Mucosa of descending colon (tissue), 3 donors: ENCODE measurements at places on chromosomes 3 and 15. TPM values are rescaled to one million over a fixed set of nuclear protein-coding genes. Genes with fewer than 3 reads are reported as not detected.

STAB1 gene
- 51.7 TPM for total RNA-seq

ZNF502 gene
- total RNA-seq, result 7.7 TPM

KIF15 gene
- 7.6 TPM for total RNA-seq

PRR20G gene
- not detected for total RNA-seq

ABTB1 gene
- 48.7 TPM for total RNA-seq

ECE2 gene
- 0.19 TPM for total RNA-seq

TUSC7 gene
- not detected for total RNA-seq

DNA sequence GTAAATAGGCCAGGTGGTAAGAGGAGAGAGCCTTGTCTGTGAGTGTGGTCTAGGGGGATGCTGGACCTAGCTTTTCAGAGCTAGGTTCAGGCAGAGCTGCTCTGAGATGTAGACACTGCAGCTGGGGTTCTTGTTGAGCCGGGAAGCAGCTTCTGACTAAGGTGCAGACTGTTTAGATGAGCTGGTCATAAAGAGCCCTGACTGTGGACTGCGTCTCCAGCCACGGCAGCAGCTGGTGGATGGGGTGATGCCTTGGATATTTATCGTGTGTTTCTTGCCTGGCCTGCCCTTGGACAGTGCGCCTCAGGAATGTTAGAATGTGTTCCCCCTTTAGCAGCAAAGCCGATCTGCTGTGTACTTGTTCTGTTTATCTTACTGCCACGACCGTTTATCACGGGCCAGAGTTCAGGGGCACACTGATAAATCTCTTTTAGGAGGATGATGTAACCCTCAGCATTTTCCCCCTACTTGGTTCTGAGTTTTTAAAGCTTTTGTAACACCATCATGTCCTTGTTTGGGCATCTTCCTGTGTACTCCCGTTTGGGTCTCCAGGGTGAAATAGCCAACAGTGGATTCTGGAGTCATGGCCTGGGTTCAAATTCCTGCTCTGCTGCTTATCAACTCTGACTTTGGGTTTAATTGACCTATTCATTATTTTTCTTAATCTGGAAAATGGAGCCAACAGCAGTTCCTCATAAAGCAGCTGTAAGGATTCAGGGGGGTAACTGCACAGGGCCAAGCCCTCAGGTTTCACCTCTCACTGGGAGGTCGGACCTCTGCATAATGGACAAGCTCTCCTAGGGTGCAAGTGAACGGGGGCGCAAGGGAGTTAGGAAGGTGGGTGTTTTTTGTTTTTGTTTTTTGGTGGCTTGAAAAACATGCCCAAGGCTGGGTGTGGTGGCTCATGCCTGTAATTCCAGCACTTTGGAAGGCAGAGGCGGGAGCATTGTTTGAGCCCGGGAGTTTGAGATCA, 51.4 kb downstream of the FLNB start:
- DNase-seq, result peak; percentile 44

GRCh38 chr3:186990277-186990676, 60.0 kb downstream of the ST6GAL1 start:
- no peak for DNase-seq

- no peak for DNase-seq
These were observed 27.3 kb upstream of the TMCO5A start for GRCh38 chr15:37907136-37907535.

DNA sequence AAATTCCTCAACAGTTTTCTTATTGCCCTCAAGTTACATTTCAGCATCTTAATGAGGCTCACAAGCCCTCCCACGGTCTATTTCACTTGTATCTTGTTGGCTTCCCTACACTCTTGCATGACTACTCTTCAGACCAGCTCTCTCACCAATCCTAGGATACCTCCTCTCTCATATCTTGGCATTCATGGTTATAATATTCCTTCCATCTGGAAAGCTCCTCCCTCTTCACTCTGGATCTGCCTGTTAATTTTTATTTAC, 8.5 kb upstream of the CCDC80 start:
- no peak for DNase-seq

- DNase-seq, result no peak
These were observed 74.6 kb downstream of the FAM174B start for GRCh38 chr15:92580933-92581445.

DNA sequence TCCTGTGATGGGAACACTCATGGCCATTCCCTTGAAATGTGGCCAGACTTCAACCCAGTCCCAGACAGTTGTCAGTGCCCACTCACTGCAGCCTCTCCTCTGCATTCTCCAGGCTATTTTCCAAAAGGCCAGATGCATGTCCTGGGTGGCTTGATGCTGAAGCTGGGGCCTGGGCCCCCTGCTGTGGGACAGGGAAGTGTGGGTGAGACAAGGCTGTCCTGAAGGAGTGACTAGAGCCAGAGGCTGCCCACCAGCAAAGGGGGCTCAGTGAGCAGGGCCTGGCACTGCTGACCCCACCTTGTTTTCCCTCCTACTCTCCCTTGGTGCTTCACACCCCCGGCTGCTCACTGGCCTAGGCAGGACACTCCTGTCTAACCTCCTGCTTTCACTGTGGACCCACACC, 11.9 kb downstream of the CISH start:
- no peak for DNase-seq

DNA sequence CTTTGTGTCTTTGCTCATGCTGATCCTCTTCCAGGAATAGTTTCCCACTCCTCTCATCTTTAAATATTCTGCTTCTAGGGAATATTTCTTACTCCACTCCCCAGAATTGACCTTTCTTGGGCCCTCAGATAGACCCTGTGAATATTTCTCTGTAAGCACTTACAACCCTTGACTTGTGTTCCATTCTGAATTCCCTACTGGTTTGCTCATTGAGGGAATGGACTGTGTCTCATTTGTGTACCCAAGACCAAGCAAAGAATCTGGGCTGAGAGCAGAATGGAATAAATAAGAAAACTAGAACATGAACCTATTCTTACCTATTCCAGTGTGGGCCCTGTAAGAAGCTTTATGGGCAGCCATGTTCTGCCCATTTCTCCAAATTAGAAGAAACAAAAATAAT, 72.7 kb upstream of the TSPAN3 start:
- DNase-seq, result no peak

GRCh38 chr3:86547692-86548091, 443.3 kb downstream of the VGLL3 start:
- DNase-seq, result no peak

- DNase-seq, result no peak
These were observed 424.7 kb downstream of the ZBBX start for GRCh38 chr3:166955201-166955939.

DNA sequence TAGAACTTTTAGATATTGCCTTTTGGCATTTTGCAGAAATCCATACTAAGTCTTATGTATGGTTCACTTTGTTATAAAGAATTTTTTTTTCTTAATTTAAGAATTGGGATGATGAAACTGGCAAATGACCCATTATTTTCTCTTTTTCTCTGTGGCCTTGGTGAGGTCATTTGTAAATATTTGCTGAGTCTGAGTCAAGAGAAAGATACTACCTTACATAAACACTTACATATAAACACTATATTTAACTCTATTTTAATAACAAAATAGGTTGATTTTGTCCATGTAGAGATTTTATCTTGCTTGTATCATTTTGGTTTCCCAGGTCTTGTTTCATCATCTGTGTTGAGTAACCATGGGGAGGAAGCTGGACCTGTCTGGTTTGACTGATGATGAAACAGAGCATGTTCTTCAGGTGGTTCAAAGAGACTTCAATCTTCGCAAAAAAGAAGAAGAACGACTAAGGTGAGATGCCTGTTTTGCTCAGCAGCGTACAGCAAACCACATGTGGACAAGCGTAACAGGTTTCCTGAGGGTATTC, 91.1 kb downstream of the MYRIP start:
- no peak for DNase-seq

- no peak for DNase-seq
These were observed 184.8 kb downstream of the SHQ1 start for GRCh38 chr3:72663429-72663828.

- no peak for DNase-seq
These were observed 747.8 kb upstream of the GBE1 start for GRCh38 chr3:82509106-82509842.

- no peak for DNase-seq
These were observed 375.1 kb downstream of the NAALADL2 start for GRCh38 chr3:175233957-175234940.

DNA sequence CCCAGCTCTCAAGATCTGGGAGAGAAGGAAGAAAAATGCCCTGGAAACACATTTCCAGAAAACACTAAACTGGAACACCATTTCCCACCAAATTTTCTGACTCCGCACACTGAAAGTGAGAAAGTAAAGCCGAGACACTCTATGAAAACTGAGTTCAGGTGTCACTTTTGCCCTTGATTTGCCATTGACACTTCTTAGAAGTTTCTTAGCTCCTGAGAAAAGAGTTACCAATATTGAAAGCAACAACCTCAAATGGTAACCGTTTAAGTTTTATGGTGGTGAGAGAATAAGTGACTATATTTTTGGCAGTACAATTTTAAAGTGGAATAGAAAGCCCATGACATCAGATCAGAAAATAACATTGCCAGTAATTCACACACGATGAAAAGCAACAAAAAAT, 39.0 kb downstream of the CD86 start:
- no peak for DNase-seq

- DNase-seq, result no peak
These were observed 271.7 kb downstream of the UACA start for GRCh38 chr15:70491641-70492040.

DNA sequence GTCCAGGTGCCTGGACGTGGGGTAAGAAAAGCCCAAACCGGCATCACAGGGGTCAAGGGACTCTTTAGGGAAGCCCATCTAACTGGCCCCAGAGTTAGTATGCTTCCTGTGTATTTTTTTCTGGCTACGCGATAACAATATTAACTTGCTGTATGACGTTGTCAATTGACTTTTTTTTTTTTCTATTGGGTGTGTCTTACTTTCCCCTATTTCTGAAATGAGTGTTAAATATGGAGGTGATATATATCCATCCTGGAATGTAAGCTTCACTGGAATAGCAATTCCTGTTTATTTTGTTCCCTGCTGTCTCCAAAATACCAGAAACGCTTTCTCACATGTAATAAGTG, 598 bp upstream of the GMNC start:
- no peak for DNase-seq
